ENCODE measurements at places on chromosomes 6 and 20.

DNA sequence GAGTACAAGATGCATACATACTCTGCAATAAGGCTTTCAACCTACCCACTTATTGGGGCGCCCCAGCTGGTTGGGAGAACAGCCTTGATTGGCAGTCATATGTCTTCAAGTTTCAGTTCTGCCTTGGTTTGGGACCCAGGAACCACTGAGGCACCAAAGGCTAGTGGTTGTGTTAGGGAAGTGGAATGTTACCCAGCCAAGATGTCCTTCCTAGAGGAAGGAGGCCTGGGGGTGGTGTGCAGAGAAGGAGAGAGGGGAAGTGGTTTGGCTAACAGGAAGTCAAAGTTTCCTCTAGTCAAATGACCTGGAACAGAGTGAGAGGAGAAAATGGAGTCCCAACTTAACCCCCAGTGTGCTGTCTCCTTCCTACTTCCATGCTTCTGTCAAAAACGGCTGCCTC lies 59.4 kb downstream of the CD164 start:
- DNase-seq: no peak

DNA sequence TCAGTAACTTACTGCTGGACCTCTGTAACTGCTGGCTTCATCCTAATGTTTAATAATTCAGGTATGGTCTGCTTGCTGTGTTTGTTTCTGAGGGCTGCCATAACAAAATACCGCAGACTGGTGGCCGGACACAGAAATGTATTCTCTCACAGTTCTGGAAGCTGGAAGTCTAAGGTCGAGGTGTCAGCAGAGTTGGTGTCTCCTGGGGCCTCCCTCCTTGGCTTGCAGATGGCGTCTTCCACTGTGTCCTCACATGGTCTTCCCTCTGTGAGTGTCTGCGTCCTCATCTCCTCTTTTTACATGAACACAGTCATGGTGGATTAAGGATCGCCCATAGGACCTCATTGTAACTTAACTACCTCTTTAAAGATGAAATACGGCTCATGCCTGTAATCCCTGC lies 389.7 kb upstream of the JARID2 start:
- DNase-seq: no peak

DNA sequence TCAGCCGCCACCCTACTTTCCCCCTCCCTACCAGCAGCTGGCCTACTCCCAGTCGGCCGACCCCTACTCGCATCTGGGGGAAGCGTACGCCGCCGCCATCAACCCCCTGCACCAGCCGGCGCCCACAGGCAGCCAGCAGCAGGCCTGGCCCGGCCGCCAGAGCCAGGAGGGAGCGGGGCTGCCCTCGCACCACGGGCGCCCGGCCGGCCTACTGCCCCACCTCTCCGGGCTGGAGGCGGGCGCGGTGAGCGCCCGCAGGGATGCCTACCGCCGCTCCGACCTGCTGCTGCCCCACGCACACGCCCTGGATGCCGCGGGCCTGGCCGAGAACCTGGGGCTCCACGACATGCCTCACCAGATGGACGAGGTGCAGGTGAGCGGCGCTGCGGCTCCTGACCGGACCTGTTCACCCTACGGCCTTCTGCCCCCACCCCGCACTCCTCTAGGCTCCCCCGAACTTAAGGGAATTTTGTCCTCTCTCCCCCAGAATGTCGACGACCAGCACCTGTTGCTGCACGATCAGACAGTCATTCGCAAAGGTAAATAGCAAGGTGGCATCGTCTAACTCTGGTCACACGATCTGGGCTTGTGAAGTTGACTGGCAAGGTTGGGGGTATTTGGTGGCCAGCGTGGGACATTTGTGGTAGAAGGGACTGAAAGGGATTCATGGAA lies 2.3 kb downstream of the TFAP2C start:
- peak; percentile 51 for DNase-seq

GRCh38 chr20:48187851-48188250 lies 402.6 kb upstream of the SULF2 start:
- no peak for DNase-seq

- no peak for DNase-seq
Observed at GRCh38 chr6:43828711-43829110, 58.7 kb downstream of the VEGFA start.

GRCh38 chr6:160421854-160422253 lies 73.7 kb downstream of the SLC22A3 start:
- no peak for DNase-seq

GRCh38 chr20:6311841-6312655 lies 189.2 kb upstream of the FERMT1 start:
- DNase-seq: no peak

GRCh38 chr20:24662752-24663365 lies 193.4 kb downstream of the SYNDIG1 start:
- no peak for DNase-seq

DNA sequence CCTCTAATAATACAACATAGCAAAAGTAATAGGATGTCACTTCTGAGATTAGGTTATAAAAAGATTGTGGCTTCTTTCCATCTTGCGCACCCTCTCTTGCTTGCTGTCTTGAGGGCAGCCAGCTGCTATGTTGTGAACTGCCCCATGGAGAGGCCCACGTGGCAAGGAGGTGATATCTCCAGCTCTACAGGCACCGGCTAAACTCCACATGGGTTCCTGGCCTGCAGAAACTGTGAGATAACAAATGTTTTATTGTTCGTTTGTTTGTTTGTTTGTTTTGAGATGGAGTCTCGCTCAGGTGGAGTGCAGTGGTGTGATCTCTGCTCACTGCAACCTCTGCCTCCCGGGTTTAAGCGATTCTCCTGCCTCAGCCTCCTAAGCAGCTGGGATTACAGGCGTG lies 38.0 kb downstream of the CD40 start:
- DNase-seq: no peak

DNA sequence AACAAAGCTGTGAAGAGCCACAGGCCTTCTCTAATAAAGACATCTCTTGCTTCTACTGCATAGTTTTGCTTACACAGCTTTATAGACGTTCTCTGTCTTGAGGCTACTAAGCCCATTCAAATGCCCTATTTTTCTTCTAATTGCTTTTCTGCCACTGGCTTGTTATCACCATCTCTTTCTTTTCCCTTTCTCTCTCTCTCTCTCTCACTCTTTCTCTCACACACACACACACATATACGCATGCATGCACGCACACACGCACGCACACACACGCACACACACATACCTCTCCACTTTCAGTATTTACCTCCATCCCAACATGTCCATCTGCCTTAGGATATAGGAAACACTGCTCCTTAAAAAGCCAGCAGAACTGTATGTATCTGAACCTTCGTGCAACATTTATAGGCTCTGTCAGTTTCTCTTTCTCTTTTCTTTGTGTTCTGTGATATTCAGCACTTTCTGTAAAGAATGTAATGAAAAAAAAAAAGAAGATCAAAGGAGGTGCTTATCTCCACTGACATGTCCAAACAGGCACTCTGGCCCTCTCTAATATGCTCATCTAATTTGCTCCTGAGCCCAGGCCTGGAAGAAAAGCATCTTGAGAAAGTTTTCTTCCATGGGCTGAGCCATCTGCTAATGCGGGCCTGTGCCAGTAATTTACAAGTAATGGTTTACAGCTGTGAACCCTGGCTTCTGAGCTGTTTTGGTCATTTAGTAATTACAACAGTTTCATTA lies 1046.7 kb upstream of the MAP3K7 start:
- peak; percentile 15 for DNase-seq

DNA sequence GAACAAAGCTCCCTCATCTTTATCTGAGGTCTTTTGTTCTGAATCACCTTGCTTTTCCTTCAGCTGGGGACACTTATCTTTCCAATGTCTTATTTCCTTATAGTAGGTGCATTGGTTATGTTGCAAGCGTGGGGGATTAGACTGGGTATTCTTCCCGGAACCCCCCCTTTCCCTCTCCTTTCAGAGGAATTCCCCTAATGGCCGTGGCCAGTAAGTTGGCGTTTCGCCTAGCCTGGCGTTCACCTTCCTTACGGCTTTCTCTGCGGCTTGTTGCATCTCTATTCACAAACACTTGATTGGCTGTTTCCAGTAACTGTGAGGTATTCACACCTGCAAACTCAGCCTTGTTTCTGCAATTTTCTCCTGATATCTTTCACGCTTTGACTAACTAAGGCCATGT lies 32.8 kb upstream of the FABP7 start:
- DNase-seq: no peak

- DNase-seq: no peak
Observed at GRCh38 chr20:8431538-8432434, 299.7 kb downstream of the PLCB1 start.

DNA sequence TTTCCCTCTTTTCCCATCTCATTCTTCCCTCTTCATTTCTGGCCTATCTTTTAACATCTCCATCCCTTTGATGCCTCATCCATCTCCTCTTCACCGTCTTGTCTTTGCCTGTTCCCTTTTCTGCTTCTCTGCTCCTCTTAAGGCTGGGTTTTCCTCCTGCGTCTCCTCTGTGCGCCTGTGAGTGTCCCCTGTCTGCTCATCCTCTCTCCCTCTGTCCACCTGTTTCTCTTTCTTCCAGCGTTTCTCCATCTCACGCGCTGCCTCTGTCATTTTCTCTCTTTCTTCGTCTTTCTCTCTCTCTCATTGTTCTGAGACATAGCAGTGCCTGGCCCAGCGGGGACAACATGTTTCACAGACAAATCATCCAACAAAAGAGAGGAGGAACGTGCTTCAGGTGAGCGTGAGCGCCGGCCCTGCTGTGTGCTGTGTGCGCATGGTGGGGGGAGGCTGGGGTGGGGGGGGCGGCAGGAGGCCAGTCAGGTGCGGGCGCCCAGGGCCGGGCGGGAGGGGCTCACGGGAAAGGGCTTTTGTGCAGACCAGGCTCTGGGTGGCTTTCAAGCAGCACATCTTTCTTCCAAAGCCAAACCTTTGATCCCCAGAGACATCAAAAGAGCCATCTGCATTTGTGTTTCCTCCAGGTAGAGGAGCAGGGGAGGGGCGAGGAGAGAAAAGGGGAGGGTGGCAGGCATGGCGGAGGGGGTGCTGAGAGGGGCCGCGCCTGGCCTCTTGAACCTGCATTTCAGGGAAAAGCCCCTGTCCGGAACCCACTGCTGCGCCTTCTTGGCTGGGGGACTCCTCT lies 121.3 kb downstream of the VEGFA start:
- no peak for DNase-seq

DNA sequence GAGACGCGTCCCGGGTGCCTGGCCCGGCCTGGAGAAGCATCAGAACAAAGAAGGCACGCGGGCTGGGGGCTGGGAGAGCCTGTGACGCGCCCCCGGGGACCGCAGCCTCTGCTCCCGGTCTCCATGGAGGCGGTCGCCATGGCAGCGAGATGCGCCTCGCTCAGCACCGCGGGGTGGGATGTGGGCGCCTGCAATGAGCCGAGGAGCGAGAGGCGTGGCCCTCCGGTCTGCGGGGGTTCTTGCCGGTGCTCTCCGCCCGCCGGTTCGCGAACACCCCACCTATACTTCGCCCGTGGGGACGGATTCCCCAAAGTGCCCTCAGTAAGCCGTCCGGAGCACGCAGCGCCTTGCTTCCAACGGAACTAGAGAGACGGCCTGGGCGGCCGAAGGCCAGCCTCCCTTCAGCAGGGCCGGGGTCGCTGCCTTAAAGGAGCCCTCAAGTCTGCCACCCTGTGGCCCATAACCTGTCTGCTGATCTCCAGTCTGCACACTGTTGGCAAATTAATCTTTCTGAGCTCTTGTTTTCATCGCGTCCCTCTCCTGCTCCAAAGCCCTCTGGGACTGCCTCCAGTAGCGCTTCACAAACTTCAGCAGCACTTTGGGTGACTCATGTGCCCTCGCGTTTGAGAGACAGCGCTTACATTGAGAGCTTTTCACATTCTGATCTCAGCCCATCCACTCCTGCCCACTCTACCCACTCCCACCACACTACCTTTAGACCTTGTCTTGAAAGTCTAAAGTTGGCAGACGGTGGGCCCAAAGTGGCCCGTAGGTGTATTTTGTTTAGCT lies 983 bp upstream of the ADISSP start:
- DNase-seq: peak; percentile 87

- no peak for DNase-seq
Observed at GRCh38 chr20:63176427-63177133, 39.4 kb downstream of the YTHDF1 start.

GRCh38 chr20:48697845-48698491 lies 129.8 kb downstream of the PREX1 start:
- no peak for DNase-seq

GRCh38 chr20:50541606-50542041 lies 31.4 kb downstream of the PTPN1 start:
- DNase-seq: no peak

DNA sequence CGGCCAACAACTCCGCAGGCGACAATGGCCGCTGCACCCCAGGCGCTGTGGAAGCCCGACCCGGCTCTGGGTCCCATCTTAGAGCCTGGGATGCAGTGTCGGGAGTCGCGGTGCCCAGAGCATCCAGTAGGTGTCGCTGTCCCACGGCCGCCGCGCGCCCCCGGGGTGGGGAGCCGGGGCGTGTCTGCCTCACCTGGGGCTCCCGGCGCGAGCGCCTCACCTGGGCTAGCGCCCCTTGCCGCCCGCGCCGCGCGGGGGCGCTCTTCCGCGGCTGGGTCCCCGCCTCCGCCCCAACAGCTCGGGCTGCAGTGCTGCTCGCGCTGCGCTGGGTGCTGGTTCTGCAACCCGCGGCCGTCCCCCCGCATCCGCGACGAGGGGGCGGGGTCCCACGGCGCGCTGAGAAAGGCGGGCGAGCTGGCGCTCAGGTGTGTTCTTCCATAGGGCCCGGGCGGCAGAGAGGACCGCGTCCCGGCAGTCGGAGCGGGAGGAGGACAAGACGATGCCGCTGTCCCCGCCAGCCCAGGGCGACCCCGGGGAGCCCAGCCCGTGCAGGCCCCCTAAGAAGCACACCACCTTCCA lies at the start of gene CRYBG1:
Gene CRYBG1, plus strand, starts transcription at position 308 of the 579 bp plus-strand sequence. Its CDS starts 192 bp downstream, at position 500.
- DNase-seq: peak; percentile 92

DNA sequence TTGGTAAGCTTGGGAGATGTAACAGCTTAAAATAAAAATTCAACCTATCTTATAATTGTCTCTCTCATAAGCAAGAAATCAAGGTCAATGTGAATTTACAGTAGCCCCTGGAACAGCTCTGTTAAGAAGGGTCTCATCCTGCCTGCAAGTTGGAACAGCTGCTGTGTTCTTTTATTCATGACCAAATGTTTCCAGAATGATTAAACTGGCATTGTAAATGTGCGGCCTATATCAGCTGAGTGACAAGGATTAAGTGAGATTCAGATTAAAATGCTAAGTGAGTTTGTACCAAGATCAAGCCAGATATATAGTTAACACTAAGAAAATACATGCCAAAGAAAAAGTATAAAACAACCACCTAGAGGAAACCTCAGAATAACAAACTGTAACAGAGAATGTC lies 45.3 kb upstream of the NRSN1 start:
- no peak for DNase-seq

DNA sequence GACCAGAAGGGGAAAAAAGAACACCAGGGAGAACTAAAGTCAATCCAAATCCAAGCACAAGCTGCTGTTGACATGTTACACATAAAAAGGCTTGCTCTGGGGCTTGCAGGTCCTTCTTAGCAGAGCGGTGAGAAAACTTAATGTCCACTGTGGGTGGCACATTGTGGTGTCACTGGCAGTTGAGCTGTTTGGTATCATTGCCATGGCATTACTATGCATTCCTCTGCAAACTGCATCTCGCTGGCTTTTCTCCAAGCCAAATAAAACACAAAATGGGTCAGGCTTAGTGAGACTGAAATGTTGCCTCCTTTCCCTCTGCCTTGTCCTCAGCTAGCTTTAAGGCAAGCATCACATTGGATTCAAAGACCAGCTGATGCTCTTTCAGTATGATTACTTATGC lies 40.9 kb downstream of the LY86 start:
- DNase-seq: no peak

Measured in D341Med (cell line).